ENCODE measurements at places on chromosomes 12 and 14.

DNA sequence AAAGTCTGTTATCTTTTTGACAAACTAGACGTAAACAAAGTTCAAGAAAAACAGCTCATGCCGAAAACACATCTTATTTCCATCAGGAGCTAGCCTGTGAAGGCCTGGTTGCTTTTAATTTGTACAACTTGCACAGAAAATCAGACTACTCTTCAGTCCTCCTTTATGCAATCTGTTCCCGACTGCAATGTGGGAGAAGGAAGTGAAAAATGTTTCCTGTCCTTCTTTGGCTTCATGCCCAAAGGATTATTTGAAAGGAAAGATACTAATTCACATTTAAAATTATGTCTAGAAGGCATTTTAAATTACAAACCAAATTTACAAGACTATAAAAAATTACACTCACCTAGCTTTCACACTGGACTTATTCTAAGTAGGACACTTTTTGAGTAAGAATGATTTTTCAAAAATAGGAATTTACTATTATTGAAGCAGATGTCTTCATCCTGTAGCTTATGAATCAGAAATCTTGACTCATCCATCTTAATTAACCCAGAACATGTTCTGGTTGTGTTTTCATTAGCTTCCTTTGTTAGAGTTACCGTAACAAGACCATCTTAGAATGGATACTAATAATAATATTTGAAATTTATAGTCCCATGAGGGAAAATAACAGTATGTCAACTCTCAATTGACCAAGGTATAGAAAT is 272.6 kb downstream of the PRKD1 start:
- DNase-seq, result no peak

GRCh38 chr12:12521044-12521485 is 41.6 kb downstream of the DUSP16 start:
- no peak for DNase-seq

DNA sequence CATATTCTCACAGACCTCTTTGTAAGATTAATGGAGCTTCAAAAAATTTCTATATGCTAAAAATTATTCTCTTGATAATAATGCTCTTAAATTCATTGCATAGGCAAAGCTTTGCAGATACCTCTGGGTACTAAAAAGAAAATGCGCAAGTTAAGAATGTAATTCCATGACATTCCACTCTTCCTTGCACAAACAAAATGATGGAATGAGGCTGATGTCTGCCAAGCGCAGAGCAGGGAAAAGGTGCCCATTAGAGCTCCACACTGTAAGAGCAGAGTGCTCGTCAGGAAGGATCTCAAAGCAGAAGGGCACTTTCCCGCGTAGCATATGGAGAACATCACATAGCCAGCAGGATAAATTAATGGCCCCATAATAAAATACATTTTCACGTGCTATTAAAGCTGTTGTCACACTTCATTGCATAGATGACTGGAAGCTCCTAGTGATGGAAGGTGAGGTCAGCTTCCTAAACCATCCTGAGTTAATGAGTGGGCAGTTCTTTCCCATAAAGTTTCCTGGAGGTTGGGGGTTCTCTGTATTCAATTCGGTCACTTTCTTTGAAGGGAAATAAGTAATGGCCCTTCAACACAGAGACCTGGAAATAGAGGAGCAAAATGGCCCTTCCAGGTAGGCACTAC is 1058.9 kb downstream of the GALC start:
- no peak for DNase-seq

DNA sequence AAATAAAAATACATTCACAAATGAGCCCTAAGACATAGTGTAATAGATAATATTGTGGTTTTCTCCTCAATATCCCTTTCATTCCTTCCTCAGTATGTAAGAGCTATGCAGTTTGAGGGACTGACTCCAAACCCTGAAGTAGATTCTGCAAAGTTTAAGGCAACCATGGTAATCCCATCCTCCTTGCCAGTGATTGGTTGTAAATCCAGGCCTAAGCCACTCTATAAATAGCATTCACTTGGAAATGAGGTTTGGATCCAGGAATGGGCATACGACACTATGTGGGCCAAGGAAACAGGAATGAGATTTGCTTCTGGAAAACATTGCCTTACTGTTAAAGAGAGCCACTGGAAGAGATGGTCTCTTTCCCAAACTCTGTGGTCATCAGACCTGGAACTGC is 468.7 kb upstream of the SOX5 start:
- DNase-seq, result no peak

DNA sequence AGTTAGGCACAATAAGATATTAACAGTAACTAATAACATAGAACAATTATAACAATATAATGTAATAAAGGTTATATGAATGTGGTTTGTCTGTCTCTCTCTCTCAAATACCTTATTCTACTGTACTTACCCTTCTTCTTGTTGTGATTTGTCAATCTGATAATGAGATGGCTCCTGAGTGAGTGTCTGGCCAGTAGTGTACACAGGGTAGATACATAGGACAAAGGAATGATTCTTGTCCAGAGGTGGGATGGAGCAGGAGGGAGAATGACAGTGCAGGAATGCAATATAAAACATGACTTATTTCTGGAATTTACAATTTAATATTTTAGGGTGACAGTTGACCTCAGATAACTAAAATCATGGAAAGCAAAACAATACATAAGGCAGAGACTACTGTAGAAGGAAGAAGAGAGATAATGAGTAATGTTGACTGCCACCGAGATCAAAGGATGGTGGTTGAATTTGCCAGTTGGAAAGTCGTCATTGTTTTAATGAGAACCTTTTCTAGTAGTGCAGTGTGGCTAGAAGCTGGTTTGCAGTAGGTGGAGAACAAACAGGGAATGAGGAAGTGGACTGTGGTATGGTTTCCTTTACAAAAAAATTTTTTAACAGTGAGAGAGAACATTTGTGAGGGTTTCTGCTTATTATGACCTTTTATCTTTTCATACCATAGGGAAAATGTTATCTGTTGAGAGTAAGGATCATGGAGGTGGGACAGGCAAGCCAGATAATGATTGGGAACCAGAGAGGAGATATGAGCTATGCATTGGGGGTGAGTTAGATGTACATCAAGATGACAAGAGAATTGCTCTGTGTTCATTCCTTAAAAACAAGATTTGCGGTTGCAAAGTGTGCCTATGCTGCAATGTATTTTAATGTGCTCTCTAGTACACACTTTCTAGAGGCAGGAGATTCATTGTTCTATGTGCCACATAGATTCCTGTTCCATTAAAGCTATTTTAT is 458.3 kb downstream of the BTG1 start:
- no peak for DNase-seq

GRCh38 chr12:127619869-127620734 is 646.9 kb upstream of the TMEM132C start:
- DNase-seq, result no peak

DNA sequence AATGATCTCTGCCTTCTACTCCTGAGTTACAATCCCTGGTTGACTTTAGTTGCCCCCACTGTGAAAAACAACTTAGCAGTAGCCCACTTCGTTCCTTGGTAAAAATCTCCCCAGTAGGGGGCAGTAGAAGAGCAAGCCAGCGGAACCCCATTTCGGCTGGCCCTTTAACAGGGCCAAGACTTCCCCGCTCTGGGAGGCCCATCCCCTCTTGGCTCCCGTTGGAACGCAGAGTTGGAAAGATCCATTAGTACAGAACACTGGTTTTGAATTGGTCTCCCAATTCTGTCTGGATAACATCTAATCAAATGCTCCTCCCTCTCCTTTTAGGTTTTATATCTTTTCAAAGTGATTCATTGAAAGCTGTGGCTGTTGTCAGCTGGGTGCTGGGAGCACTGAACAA is 1133.3 kb downstream of the BCL11B start:
- no peak for DNase-seq

DNA sequence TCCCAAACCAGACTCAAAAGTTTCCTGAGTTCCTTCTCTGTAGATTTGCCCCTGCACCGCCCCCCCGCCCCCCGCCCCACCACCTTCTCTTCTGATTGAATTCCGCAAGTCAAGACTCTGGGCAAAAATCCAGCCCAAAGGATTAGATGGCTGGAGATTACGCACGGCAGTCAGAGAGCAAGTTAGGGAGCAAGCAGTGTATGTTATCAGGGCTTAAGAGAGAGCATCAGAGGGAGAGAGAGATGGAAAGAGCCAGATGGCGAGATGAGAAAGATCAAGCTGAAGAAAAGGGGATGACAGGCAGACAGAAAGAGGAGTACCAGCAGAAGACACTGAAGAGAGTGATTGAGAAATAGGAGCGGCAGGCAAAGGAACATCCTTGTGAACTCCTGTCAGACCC is 13.9 kb upstream of the ANKRD33 start:
- no peak for DNase-seq

DNA sequence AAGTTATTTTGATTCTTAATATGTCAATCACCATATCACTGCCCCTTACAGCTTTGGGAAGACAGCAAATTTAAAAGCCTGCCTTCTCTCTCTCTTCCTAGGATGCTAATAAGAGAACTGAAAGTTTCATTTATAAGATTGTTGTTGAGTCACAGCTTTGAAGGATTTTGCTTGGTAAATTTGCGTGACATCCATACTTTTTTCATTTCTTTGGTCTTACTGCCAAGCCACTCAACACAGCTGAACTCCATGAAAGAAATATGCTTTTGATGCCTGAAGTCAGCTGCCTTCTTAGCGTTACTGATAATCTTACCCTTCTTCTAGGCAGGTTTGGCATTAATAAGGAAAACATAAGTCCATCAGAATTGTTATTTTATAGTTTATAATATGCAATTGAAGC is 155.0 kb downstream of the CRADD start:
- no peak for DNase-seq

DNA sequence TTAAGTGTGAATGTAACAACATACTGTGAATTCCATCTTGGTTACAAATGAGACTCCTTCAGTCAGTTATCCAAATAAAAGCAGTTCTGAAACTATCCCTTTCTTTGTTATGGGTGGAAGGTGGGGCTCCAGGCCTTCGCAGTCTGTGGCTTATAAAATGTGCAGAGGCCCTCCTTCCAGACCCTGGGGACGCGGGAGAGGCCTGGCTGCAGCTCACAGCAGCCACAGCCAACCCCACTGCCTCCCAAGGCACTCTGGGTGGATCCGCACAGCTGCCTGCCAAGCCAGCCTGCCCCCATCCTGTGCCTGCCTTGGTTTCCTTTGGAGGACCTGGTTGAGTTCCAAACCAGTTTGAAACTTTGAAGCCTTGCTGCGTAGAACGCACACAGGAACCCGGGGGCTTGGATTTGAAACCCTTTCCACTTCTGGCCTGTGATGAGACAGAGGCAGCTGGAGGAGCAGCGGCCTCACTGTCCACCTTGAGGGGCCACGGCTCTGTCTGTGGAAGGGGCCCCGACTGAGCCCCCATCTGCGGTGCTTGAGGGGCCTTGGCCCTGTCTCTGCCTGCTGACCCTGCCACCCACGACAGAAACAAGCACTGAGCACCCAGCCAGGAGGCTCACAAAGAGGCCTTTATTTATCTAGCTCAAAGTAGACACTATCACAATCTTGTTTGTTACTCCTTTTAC is 30.4 kb downstream of the CCNK start:
- DNase-seq, result no peak

- DNase-seq, result no peak
Measured at GRCh38 chr12:20475542-20475941, 107.2 kb downstream of the PDE3A start.

DNA sequence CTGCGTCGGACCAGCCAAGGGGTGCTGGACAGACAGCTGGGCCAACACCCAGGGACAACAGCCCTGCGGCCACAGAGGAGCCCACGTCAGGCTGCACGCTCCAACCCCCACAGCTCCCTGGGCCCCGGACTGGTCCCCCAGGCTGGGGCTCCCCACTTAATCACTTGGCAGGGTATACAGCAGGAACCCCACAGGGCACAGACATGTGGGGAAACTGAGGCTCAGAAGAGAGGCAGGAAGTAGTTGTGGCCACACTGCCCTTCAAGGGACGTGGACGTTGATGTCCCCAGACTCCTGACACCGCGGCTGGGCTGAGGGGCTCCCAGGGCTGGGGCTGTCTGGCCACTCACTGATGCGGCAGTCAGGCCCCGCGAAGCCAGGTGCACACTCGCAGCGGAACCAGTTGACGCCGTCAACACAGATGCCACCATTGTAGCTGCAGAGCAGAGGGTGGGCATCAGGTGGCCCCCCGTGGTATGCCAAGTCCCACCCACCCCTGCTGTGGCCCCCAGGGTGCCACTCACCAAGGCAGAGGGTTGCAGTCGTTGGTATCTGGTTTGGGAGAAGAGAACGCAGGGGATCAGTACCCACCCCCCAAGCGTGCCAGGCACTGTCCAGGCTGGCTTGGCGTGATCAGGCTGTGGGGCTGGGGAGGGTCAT is 21.5 kb downstream of the JAG2 start:
- DNase-seq, result no peak

GRCh38 chr12:122983789-122984515 is 3.5 kb downstream of the ARL6IP4 start:
- DNase-seq, result no peak

DNA sequence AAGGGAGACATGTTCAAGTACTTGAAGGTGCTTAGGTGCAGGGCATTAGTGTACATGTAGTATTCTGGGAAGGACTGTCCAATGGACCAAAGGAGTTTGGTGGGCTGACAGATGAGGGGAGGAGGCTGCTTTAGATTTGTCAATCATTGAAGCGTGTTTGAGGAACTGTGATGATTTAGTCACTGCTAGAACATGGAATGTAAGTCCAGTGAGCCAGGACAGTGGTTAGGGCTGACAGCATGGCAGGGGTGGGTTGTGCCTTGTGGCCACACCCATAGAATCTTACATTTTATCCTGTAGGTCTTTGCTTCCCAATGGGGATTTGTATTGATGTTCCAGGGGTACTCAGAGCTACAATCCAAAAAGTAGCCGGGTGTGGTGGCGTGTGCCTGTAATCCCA is 24.6 kb downstream of the DIP2B start:
- DNase-seq, result no peak

GRCh38 chr12:75170640-75171185 is 38.9 kb downstream of the KCNC2 start:
- no peak for DNase-seq

GRCh38 chr14:98227000-98227726 is 1044.8 kb downstream of the BCL11B start:
- DNase-seq, result no peak

DNA sequence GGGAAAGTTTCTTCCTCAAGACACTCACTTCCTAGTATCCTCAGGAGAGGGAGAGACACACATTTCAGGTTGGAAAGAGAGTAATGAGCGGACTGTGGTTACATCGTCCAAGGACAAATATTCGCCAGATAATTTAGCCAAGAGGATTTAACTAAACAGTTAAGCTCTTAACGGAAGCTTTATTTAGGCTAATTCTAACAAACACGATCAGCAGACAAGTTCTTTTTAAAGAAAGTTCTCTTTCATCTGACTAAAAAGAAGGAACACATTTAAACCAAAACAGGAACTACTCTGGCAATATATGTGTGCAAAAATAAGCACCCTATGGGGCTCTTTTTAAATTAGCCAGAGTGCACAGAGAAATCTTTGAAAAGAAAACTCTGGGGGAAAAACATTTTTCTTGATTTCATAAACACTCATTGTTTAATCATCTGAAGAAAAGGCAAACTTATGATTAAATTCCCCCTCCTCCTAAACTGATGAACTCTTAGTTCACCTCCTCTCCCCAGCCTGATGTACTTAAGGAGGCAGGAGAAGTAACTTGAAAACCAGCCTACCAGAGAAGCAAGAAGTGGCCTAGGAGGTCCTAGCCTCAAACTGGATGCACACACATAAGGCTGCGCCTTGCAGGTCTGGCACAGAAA is 13.3 kb upstream of the BTG1 start:
- DNase-seq, result no peak
